ENCODE measurements at places on chromosomes 6 and 20. TPM values are rescaled to one million over a fixed set of nuclear protein-coding genes. Genes with fewer than 3 reads are reported as not detected.

DNA sequence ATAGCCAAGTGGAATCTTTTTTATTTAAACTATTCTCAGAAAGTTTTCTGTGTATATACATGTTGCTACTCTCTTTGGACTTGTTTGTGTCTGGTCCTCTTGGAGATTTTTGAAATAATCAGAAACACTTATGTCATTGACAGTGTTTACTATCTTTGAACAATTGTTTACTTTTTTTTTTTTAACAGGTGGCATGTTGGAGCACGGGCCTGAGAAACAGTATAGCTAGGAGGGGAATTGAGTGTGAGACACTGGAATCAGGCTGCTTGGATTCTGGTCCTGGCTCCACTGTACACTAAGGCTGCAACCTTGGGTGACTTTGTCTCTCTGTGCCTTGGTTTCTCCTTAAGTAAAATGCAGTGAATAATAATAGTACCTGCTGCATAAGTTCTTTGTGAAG, 279.6 kb downstream of the PRL start:
- DNase-seq, result no peak
- H3K36me3 ChIP-seq, result no peaks in the 10 kb centered on the region
- no peak overlapping the region for H3K4me3 ChIP-seq
- H3K27ac ChIP-seq, result no peak overlapping the region

PRSS16 gene
- total RNA-seq, result not detected

DNA sequence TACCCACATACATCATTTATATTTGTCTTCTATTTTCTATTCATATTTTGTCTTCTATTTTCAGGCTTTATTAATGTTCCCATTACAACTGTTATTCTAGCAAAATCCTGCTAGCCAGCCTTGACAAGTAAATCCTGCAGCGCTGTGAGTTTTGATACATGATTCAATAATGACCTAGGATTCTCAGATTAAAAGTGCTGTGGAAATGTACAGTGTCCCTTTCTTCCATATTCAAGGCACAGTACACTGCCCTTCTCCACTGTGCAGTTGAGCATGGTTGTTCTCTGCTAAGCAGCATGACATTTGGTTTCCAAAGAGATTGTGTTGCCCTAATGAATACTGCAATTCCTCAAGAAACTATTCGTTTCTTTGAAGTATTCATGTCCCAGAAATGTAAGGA, 5.8 kb upstream of the HEY2 start:
- H3K36me3 ChIP-seq, result no peaks in the 10 kb centered on the region
- H3K4me1 ChIP-seq, result peaks cover 15% of the 10 kb centered on the region
- H3K27me3 ChIP-seq, result peaks cover 54% of the 10 kb centered on the region
- no peak overlapping the region for H3K4me3 ChIP-seq
- H3K27ac ChIP-seq, result no peak overlapping the region

DNA sequence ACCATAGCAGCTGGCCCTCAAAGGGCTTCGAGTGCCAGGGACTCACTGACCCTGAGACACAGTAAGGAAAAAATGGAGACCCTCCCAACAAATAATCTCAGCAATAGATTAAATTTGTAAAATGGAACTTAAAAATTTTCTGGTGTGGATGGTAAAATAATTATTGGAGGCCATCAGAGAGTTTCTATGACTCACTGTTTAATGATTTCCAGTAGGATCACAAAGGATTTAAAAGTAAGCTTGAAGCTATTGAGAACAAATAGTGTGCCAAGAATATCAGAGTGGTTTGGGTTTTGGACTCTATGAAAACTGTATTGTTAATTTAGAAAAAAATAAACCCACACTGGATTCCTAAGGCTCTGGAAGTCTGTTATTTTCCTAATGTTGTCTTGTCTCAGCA, 115.2 kb upstream of the AKIRIN2 start:
- no peak overlapping the region for H3K4me3 ChIP-seq
- no peak for DNase-seq
- no peaks in the 10 kb centered on the region for H3K36me3 ChIP-seq
- H3K27ac ChIP-seq, result no peak overlapping the region
- peaks cover 14% of the 10 kb centered on the region for H3K4me1 ChIP-seq
- H3K27me3 ChIP-seq, result peaks cover 10% of the 10 kb centered on the region

GHRH gene
- not detected for total RNA-seq

GRCh38 chr20:63191400-63191799, 24.5 kb downstream of the YTHDF1 start:
- no peak overlapping the region for H3K27ac ChIP-seq
- DNase-seq, result peak; percentile 85
- no peaks in the 10 kb centered on the region for H3K4me1 ChIP-seq
- no peak overlapping the region for H3K4me3 ChIP-seq
- peaks cover 15% of the 10 kb centered on the region for H3K36me3 ChIP-seq
- H3K27me3 ChIP-seq, result no peaks in the 10 kb centered on the region

ERVFRD-1 gene
- total RNA-seq, result not detected

- DNase-seq, result no peak
- peaks cover 4% of the 10 kb centered on the region for H3K27me3 ChIP-seq
- H3K4me1 ChIP-seq, result no peaks in the 10 kb centered on the region
- H3K4me3 ChIP-seq, result no peak overlapping the region
These were observed 12.5 kb upstream of the ZDHHC14 start for GRCh38 chr6:157368359-157369049.

DNA sequence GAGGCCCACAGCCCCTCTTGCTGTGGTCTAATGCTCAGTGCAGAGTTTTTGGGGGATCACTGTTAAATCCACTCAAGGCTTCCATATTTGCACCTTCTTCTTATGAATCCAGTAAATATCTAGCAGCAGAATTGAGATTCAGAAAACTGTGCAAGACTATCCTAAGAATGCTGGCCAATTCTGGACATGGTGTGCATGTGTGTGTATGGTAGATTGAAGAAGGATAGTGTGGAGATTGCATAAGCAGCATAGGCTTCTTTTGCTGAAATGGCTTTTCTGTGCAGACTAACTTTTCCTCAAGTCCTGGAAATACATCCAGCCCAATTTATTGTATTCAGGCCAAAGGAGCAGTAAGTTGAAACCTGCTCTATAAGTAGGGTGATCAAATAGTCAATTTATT, 39.7 kb downstream of the FBXO9 start:
- no peak overlapping the region for H3K27ac ChIP-seq
- DNase-seq, result no peak
- peaks cover 18% of the 10 kb centered on the region for H3K4me1 ChIP-seq
- peaks cover 15% of the 10 kb centered on the region for H3K36me3 ChIP-seq

SMOC2 gene
- 10.6 TPM for total RNA-seq

GRCh38 chr6:170206317-170206621, 84.6 kb downstream of the DLL1 start:
- no peaks in the 10 kb centered on the region for H3K36me3 ChIP-seq
- H3K27ac ChIP-seq, result no peak overlapping the region

LSM14B gene
- 41.8 TPM for total RNA-seq

DNA sequence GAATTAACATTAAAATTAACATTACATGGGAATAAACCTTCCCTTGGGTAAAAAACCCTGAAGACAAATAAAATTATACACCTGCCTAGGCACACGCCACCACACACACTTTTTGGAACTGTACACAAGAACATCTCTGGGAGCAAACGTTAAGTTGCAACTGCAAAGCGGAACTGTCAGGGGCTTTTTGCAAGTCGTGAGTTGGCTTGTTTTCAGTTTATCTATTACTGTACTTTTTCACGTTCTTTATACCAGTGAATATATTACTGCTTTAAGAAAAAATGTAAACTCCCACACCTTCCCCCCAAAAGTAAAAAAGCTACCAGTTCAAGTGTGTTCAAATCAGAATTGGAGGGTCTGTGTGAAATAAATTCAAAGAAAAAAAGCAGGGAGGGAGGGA, 65.5 kb upstream of the NFATC2 start:
- no peaks in the 10 kb centered on the region for H3K4me1 ChIP-seq
- no peak overlapping the region for H3K27ac ChIP-seq
- no peaks in the 10 kb centered on the region for H3K27me3 ChIP-seq

GRCh38 chr6:143902827-143903226, 38.6 kb downstream of the ZC2HC1B start:
- H3K27me3 ChIP-seq, result no peaks in the 10 kb centered on the region
- peak; percentile 45 for DNase-seq
- no peaks in the 10 kb centered on the region for H3K36me3 ChIP-seq
- peaks cover 3% of the 10 kb centered on the region for H3K4me1 ChIP-seq
- H3K27ac ChIP-seq, result no peak overlapping the region
- H3K4me3 ChIP-seq, result no peak overlapping the region

GRCh38 chr20:16446246-16446645, 127.0 kb downstream of the KIF16B start:
- no peaks in the 10 kb centered on the region for H3K36me3 ChIP-seq
- no peak overlapping the region for H3K27ac ChIP-seq
- H3K27me3 ChIP-seq, result no peaks in the 10 kb centered on the region
- no peak for DNase-seq

DNA sequence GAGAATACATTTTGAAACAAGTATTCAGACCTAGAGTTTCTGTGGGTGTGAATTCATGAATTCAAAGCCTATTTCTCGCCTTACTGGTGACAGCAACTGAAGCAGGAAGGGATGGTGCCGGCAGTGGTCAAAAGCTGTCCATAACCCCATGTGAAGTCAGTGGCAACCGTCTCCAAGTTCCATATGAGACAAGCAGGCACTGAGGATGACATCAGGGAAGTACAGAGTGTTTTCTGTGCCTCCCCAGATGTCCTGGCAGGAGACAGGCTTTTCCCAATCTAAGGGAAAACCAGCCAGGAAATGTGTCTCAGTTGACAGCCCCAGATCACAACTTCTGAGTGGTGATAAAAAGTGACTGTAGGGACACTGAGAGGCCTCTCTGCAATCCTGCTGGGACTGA, 66.6 kb downstream of the HIVEP2 start:
- H3K27me3 ChIP-seq, result no peaks in the 10 kb centered on the region
- peaks cover 27% of the 10 kb centered on the region for H3K4me1 ChIP-seq
- no peak overlapping the region for H3K27ac ChIP-seq

- no peaks in the 10 kb centered on the region for H3K36me3 ChIP-seq
- H3K4me1 ChIP-seq, result no peaks in the 10 kb centered on the region
- H3K27ac ChIP-seq, result no peak overlapping the region
These were observed 44.0 kb downstream of the STX11 start for GRCh38 chr6:144194293-144194810.

IP6K3 gene
- total RNA-seq, result under 0.01 TPM

DNA sequence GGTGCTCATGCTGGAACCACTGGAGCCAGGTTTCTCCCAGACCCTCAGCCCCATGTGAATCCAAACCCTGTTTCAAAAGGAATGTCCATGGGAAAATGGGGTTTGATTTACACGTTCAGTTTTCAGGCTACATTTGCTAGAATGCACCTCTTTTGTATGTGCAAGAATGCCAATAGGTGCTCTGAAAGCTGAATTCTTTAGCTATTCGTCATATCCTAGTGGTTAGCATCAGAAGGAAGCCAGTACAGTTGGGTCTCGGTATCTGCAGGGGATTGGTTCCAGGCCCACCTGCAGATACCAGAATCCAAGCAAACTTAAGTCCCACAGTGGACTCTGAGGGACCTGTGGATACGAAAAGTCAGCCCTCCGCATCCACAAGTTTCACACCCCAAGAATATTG, 93.4 kb downstream of the UST start:
- H3K27ac ChIP-seq, result no peak overlapping the region
- no peaks in the 10 kb centered on the region for H3K27me3 ChIP-seq
- DNase-seq, result peak; percentile 15
- no peak overlapping the region for H3K4me3 ChIP-seq
- peaks cover 12% of the 10 kb centered on the region for H3K4me1 ChIP-seq
- no peaks in the 10 kb centered on the region for H3K36me3 ChIP-seq

- H3K27me3 ChIP-seq, result no peaks in the 10 kb centered on the region
- DNase-seq, result no peak
- no peak overlapping the region for H3K27ac ChIP-seq
- no peak overlapping the region for H3K4me3 ChIP-seq
- H3K36me3 ChIP-seq, result no peaks in the 10 kb centered on the region
These were observed 110.5 kb downstream of the ISM1 start for GRCh38 chr20:13331536-13331935.

GRCh38 chr6:113292646-113293422, 564.3 kb upstream of the MARCKS start:
- H3K27me3 ChIP-seq, result no peaks in the 10 kb centered on the region
- no peak for DNase-seq
- peaks cover 30% of the 10 kb centered on the region for H3K4me1 ChIP-seq
- no peaks in the 10 kb centered on the region for H3K36me3 ChIP-seq

- no peaks in the 10 kb centered on the region for H3K36me3 ChIP-seq
- H3K27ac ChIP-seq, result no peak overlapping the region
- H3K27me3 ChIP-seq, result no peaks in the 10 kb centered on the region
- no peaks in the 10 kb centered on the region for H3K4me1 ChIP-seq
These were observed 211.4 kb downstream of the FUT9 start for GRCh38 chr6:96227135-96227534.

GRCh38 chr6:102907181-102907580, 1513.7 kb downstream of the GRIK2 start:
- no peaks in the 10 kb centered on the region for H3K27me3 ChIP-seq
- no peaks in the 10 kb centered on the region for H3K4me1 ChIP-seq
- H3K4me3 ChIP-seq, result no peak overlapping the region
- no peak for DNase-seq

GRCh38 chr20:44180814-44181213, 6.2 kb downstream of the JPH2 start:
- H3K4me1 ChIP-seq, result no peaks in the 10 kb centered on the region
- no peak for DNase-seq
- no peak overlapping the region for H3K4me3 ChIP-seq
- peaks cover 3% of the 10 kb centered on the region for H3K27me3 ChIP-seq
- no peaks in the 10 kb centered on the region for H3K36me3 ChIP-seq

CCR6 gene
- total RNA-seq, result not detected

HTR1E gene
- not detected for total RNA-seq

DNA sequence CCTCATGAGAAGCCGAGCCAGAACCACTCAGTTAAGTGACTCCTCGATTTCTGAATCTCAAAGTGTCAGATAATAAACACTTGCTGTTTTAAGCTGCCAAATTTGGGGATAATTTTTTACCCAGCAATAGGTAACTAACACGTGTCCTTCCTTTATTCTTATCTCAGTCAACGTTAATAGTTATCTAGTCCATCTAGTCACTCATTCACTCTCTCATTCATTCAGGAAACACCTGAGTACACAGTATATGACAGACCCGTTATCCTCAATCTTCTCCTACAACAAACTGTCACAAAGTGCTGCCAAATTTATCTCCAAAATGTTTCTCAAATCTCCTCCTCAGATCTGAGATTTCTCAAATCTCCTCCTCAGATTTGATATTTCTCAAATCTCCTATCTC, 13.1 kb downstream of the FAM184A start:
- H3K4me3 ChIP-seq, result no peak overlapping the region
- H3K36me3 ChIP-seq, result no peaks in the 10 kb centered on the region
- no peaks in the 10 kb centered on the region for H3K27me3 ChIP-seq

DNA sequence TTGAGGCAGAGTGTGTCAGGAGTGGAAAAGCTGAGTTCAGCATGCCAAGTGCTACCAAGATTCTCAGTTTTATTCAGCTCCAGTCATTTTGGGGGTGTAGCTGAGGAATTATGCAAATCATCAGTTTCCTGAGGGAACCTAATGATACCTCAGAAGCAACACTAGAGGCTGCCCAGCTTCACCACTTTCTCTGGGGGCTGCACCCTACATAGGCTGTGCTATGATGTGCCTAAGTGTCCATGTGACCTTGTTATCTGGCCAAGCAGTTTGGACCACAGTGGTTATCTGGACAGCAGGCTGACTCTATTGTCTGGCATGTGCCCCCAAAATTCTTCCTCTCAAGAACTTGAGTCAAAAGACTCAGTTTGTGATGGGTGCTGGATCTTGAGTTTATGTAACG, 374.6 kb upstream of the SYNCRIP start:
- H3K36me3 ChIP-seq, result no peaks in the 10 kb centered on the region
- DNase-seq, result no peak
- no peak overlapping the region for H3K4me3 ChIP-seq
- no peaks in the 10 kb centered on the region for H3K27me3 ChIP-seq
- H3K4me1 ChIP-seq, result no peaks in the 10 kb centered on the region
